ENCODE measurements at places on chromosomes 16 and 17.

- DNase-seq: peak; percentile 39
These were observed 8.1 kb upstream of the TIMP2 start for GRCh38 chr17:78933025-78933958.

GRCh38 chr17:38912221-38912813, 13.1 kb upstream of the LASP1NB start:
- no peak for DNase-seq

GRCh38 chr17:8628609-8629169, 1.8 kb downstream of the MYH10 start:
- no peak for DNase-seq

- DNase-seq: peak; percentile 12
These were observed at the start of gene RAB37 for GRCh38 chr17:74736513-74737298. RAB37 (plus strand) TSS chr17:74737256; CDS start chr17:74737273, 17 bp downstream.

GRCh38 chr17:42312285-42313130, 24.2 kb downstream of the STAT5A start:
- peak; percentile 86 for DNase-seq
